AML-193 (cell line): ENCODE measurements at places on chromosomes 13 and 19.

DNA sequence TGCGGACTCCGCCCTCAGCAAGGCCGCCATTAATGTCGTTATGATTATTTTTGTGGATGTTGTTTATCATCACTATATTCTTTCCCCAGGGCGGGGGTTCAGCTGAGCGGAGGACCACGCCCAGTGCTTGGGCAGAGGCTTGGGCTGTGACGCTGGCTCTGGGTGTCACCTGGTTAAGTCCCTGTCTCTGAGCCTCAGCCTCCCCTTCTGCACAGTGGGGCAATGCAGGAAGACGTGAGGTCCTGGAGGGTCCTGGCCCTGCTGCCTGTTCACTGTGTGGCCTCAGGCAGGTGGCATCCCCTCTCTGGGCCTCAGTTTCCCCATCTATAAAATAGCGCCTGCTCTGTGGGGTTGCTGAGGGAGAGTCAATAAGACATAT lies 32.5 kb downstream of the NFIC start:
- DNase-seq: no peak

- DNase-seq: no peak
These were observed 391 bp downstream of the KLF1 start for GRCh38 chr19:12886651-12886968.

DNA sequence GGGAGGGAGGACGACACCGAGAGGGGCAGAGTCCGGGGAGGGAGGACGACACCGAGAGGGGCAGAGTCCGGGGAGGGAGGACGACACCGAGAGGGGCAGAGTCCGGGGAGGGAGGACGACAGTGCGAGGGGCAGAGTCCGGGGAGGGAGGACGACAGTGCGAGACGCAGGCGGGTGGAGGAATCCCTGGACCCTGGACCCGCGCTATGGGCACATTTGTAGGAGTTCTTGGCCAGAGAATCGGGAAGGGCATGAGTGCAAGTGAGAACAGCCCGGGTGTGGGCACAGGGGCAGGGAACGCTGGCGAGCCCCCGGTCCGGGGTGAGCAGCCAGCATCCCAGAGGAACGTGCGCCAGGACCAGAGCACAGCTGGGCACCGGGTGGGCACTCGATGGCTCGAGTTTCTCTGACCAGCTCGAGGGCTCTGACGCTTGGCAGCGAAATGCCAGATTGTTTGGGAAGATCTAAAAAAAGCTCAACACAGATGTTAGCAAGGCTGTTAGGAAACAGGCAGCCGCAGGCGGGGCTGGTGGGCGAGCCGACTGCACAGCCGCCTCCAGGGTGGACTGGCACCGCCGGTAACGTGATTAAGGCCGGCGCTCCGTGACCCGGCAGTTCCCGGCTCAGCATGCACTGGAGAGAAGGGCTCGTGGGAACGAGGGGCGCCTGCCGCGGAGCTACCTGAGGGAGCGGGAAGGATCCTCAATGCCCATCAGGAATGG lies 17.9 kb upstream of the C2CD4C start:
- no peak for DNase-seq

DNA sequence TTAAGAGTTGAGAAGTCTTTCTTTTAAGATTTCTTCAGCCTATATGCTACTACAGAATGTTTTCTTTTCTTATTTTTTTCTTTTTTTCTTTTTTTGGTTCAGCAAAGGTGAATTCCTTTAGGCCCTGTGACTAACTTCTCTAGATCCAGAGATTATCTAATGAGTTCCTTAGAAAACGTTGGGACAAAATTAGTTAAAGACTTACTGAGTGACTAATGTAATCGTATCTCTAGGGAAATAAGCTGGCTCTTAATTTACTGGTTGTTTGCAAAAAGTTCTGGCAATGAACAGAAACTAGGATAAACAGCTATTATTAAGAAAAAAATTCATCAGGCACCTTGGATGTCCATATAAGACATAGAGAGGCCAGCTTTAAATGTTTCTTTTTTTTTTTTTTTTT lies 30.7 kb upstream of the CSNK1A1L start:
- no peak for DNase-seq

GRCh38 chr13:111370570-111371535 lies 50.4 kb downstream of the TEX29 start:
- no peak for DNase-seq

- no peak for DNase-seq
These were observed 11.8 kb downstream of the STAP2 start for GRCh38 chr19:4326837-4327251.

- no peak for DNase-seq
These were observed 99.6 kb downstream of the INSR start for GRCh38 chr19:7194566-7194965.
